Activated CD4-positive, alpha-beta T cell treated with anti-CD3 and anti-CD28 coated beads, Interleukin-2, amount 50 U/mL, for 24 hours (primary cell): ENCODE measurements at places on chromosomes 1 and 21.

DNA sequence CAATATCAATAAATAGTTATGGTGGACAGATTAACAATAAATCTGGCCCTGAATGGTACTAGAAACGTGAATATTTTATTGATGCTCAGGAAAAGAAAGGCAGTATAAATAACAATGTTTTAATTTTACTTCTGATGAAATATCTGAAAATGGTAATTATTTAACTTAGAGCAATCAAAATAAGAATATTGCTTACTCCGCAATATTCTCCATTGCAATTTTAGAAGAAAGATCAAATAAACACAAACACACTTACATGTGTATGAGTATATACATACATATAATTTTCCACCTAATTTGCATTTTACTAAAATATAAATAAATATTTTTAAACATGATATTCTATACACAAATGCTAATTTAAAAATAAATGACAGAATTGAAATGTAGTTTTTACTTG, 1130.5 kb downstream of the NCAM2 start:
- DNase-seq = no peak

- DNase-seq = no peak
Measured at GRCh38 chr21:14686466-14687267, 140.6 kb upstream of the SAMSN1 start.

GRCh38 chr1:81160696-81161095, 640.0 kb upstream of the ADGRL2 start:
- DNase-seq = no peak

- no peak for DNase-seq
Measured at GRCh38 chr1:43510621-43511020, 20.1 kb upstream of the PTPRF start.

- no peak for DNase-seq
Measured at GRCh38 chr1:118974661-118975060, 13.5 kb downstream of the TBX15 start.

DNA sequence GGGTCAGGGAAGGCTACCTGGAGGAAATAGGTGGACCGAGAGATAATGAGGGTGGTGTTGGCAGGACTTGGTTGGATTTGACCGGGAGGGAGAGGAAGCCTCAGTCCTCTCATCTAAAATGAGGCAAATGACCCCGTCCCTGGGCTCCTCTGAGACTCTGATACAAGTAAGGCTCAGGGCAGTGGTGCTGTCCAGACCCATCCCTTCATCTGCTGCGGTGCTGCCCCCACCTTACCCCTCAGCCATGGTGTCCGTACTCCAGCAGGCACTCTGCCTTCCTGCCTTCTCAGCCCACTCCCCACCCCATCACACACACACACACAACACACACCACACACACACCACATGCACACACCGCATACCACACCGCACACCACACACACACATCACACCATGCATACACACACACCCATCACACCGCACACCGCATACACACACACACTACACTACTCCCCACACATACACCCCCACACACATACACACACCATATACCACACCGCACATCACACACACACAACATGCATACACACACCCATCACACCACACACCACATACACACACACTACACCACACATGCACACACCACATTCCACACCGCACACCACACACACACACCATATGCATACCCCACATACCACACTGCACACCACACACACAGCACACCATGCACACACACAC, 29.4 kb upstream of the SLC26A9 start:
- no peak for DNase-seq

DNA sequence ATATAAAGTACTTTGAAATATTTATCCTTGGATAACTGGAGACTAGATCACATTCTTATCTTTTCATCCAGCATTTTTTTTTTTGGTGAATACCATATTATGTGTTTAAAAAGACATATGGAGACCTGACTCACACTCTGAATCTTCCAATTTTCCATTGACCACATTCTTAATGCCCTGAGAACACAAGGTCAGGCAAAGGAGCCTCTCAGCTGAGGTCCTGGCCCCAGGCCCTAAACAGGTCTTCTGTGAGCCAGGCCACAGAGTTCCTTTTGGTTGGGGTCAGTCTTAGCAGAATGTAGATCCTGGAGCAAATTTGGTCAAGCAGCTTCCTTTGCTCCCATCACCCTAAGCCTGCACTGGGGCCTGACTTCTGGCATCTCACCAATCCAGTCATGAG, 390.1 kb upstream of the ST6GALNAC5 start:
- no peak for DNase-seq

DNA sequence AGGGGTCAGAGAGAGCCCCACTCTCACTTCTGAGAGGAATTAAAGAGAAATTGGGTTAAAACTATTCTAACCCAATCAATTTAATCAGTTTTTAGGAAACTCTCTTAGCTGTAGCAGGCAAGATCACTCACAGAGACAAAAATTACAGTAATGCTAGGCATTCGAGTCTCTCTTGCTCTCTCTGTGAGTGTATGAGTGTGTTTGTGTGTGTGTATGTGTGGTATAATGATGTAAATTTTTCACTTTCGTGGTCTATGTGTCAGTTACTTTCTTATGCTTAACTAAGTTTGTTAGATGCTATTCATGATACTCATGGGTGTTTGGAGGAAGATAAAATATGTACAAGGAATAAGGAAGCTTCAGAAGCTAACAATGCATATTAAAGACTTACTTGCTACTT, 131.3 kb downstream of the FASLG start:
- DNase-seq = no peak

DNA sequence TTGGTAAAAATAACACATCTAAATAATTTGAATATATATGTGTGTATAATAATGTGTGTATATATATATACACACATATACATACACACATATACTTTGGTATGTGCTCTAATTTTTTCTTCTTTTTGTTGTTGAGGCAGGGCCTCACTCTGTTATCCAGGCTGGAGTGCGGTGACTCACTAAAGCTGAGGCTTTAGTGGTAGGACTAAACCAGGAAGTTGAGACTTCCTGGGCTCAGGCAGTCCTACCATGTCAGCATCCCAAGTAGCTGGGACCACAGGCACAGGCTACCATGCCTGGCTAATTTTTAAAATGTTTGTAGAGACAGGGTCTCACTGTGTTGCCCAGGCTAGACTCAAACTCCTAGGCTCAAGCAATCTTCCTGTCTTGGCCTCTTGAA, 46.7 kb upstream of the CXADR start:
- DNase-seq = no peak

DNA sequence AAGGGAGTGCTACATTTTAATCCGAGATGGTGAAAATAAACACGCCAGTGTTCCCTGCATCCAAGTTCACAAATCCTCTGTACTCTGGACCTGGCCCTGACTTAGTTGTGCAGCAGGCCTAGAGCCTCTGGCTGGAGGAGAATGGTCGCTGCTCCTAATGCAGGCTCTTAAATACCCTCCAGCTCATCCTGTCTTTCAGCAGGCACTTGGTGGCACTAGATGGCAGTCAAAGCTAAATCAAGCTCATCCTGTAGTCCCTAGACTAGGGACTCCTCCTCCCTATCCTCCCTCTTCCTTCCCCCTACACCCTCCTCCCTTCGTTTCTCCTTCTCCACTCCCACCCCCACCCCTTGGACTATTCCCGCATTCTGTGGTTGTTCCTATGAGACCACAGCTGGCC, 41.6 kb upstream of the MTR start:
- DNase-seq = no peak

- no peak for DNase-seq
Measured at GRCh38 chr1:116679828-116680628, 12.5 kb upstream of the IGSF3 start.

DNA sequence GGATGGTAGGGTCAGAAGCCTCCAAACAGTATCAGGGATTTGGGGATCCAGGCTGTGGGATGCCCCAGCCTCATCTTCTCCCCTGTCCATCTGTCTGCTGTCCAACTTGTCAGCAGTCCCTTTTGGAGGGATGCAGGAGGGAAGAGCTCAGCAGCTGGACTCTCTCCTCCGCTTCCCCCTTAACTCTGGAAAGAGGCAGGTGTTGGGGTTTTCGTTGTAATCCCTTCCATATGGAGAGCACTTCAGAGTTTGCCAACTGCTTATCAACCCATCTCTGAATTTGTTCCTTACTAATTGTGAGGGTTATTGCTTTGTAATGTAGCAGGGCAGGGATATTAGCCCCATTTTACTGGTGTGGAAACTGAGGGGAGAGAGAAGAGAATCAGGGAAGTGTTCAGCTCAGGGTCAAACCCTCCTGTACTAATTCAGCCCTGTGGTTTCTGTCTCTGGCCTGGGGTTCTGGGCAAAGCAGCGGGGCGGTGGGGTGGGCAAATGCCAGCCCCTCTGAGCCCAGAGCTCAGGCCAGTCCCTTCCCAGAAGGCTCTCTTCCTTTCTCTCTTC, 3.2 kb downstream of the CITED4 start:
- no peak for DNase-seq

DNA sequence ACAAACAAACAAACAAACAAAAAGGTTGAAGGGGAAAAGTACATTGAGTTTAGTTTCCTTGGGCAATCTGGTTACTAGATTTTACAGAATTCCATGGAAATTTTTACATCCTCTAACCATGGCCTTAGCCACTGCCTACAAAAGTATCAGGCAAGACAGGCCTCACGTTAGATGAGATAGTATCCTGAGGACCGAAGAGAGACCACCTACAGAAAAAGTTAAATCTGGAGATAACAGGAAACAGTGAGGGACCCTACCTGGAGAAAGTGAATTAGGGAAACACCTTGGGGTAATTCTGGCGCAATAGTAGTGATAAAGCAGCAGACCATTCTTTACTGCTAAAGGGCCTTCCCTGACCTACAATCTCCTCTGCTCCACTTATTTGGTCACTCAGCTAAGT, 8.7 kb downstream of the RAB29 start:
- no peak for DNase-seq

DNA sequence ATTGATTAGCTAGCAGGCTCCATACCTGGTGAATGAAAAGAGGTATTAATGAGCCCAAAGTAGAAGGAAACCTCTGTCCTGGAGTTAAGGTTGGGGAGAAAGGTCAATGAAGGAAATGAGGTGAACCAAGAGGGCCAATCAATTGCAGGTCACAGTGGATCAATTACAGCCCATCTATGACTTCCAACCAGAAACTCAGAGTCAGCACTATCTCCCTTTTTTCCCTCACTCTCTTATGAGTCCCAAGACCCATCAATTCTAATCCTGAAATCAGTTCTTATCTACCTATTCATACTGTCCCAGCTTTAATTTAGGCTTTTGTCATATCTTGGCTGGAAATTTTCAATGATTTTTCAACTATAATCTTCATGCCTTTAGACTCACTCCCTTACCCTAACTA, 433.2 kb upstream of the PKN2 start:
- no peak for DNase-seq

DNA sequence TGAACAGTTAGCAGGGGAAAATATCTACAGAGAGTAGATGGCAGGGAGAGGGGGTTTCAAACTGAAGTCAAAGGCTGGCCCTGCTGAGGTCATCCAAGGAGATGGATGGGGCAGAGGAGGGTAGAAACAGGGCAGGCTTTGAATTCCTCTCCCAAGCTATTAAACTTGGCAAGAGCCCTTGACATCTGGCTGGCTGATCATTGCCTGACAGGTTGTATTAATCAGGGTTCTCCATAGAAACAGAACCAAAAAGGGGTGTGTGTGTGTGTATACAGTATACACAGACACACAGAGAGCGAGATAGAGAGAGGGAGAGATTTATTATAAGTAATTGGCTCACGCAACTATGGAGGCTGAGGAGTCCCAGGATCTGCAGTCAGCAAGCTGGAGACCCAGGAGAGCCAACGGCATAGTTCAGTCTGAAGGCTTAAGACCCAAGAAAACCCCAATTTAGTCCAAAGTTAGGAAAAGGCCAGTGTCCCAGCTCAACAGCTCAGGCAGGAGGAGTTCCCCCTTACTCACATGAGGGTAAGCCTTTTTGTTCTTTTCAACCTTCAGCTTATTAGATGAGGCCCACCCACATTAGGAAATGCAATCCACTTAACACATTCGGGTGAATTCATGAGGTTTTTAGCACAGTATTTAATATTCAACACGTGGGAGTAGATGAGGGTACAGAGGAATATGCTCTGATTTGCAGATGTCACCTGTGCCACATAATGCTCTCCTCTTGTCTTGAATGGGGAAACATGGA, 46.7 kb upstream of the HAO2 start:
- no peak for DNase-seq

DNA sequence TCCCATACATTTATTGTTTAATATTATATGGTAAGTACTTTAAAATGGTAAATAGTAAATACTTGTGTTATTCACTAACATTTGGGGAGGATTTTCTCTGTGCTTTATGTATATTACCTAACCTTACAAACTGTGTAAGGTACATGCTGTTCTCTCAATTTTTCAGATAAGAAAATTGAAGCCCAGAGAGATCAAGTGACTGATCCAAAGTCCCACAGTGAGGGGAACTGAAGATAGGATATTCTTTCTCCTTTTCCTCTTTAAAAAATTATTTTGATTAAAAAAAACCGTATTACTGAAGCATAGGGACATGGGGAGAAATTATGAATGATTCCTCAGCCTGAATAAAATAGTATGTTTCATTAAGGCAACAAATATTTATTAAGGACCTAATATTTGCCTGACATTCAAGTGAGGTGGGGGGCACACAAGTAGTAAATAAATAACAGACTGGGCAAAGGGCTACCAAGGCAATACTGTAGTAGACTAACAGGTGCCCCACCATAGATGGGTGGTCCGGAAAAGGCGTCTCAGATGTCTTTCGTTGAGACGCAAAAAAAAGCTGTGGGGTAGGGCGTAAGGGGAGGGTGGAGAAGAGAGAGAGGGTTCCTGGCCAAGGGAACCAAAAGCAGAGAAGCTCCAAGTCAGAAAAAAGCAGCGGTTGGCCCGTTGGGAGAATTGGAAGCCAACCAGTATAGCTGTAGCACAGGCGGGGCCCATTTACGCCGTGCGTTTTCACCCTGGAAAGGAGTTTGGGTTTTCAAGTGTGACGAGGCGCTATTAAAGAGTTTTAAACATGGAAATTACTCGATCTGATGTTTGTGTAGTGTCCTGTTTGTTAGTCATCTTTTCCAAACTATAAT, 944 bp upstream of the AGO3 start:
- DNase-seq = peak; percentile 7

GRCh38 chr1:236663934-236664333, 22.4 kb upstream of the ACTN2 start:
- no peak for DNase-seq

DNA sequence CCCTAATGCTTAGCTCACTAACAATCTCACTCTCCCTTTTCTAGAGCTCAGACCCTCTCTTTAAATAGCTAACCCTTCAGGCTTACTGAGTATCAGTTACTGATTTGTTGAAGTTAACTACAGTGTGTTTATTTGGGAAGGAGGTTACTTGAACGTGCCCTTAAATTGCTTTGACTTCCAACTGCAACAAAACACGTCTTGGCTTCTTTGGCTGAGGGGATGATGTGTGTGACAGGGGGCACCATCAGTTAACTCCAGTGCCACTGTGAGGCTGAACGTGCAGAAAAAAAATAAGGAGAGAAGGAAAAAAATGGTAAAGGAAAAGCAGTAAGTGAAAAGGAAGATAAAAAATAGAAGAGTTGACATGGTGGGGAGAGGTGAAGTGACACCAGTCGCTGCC, 75.1 kb upstream of the NRIP1 start:
- no peak for DNase-seq
